H4 (cell line): ENCODE measurements at places on chromosomes 12 and 14. TPM values are rescaled to one million over a fixed set of nuclear protein-coding genes. Genes with fewer than 3 reads are reported as not detected.

CCDC177 gene
- total RNA-seq = not detected in 2 replicates

ALDH1L2 gene
- 2.6 and 9.6 TPM in 2 replicates for total RNA-seq

DDN gene
- 0.06 and 0.14 TPM in 2 replicates for total RNA-seq

LUM gene
- 485 and 703 TPM in 2 replicates for total RNA-seq

GRIN2B gene
- not detected in 2 replicates for total RNA-seq

FBXO33 gene
- 15.1 and 16.8 TPM in 2 replicates for total RNA-seq

MFAP5 gene
- not detected in 2 replicates for total RNA-seq

KIAA0586 gene
- total RNA-seq = 19.9 and 22.6 TPM in 2 replicates

RXYLT1 gene
- 28.9 and 33.5 TPM in 2 replicates for total RNA-seq

MMP19 gene
- total RNA-seq = 0.37 and 2.0 TPM in 2 replicates

RHEBL1 gene
- 0.99 and 2.4 TPM in 2 replicates for total RNA-seq

KRT2 gene
- total RNA-seq = 0.21 and 0.53 TPM in 2 replicates

OTOGL gene
- 0.02 and 0.17 TPM in 2 replicates for total RNA-seq

DNA sequence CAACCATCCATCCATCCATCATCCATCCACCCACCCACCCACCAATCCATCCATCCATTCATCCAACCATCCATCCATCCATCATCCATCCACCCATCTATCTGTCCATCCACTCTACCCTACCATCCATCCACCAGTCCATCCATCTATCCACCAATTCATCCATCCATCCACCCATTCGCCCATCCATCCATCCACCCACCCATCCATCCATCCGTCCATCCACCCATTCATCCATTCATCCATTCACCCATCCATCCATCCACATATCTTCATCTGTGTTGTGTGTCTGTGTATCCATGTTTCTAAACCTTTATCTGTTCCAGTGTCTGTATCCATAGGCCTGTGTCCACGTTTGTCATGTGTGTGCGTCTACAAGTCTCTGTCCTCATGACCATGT lies 9.9 kb downstream of the HNF1A start:
- no peak for DNase-seq

GRCh38 chr12:111411185-111411764 lies 5.6 kb downstream of the SH2B3 start:
- DNase-seq = no peak

GRCh38 chr14:70018713-70019211 lies 139.5 kb downstream of the SMOC1 start:
- DNase-seq = peak; percentile 79

DNA sequence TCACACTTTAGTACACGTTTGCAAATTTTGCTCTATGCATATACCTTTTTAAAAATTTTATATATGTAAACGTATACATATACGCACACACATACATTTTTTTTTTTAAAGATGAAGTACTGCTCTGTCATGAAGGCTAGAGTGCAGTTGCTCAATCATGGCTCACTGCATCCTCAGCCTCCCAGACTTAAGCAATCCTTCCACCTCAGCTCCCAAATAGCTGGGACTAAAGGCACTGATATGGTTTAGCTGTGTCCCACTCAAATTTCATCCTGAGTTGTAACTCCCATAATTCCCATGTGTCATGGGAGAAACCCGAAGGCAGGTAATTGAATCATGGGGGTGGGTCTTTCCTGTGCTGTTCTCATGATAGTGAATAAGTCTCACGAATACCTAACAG lies 220.8 kb upstream of the CAND1 start:
- no peak for DNase-seq

- DNase-seq = no peak
Measured at GRCh38 chr14:57732463-57733285, 133.2 kb downstream of the SLC35F4 start.

DNA sequence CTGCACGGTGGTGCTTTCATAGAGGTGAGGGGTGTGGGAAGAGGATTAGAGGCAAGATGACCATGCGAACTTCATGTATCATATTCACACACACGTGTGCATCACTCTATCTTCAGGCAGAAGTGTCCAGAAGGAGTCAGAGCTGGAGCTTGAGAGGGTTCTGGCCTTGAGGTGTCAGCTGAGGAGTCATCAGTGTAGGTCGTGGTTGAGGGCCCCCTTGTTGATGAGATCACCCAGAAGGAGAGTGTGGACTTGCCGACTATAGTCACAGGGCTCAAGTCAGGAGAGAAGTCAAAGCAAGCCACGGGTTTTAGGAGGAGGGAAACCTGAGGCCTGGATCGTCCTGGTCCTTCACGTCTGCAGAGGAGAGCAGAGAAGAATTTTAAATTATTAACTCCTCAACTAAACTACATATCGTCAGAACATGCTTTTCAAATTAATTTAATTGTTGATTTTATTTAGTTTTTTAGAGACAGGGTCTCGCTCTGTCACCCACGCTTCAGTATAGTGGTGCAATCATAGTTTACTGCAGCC lies 25.4 kb downstream of the EML1 start:
- no peak for DNase-seq

DNA sequence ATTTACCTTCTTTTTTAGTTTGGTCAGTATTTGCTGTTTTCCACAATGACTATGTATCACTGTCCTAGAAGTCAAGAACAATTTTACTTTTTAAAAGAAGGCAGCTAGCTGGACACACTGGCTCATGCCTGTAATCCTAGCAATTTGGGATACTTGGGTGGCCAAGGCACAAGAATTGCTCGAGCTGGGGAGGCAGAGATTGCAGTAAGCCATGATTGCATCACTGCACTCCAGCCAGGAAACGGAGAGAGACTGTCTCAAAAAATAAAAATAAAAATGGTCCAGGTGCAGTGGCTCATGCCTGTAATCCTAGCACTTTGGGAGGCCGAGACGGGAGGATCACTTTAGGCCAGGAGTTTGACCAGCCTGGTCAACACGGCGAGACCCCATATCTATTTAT lies 28.3 kb downstream of the MDM1 start:
- no peak for DNase-seq

DNA sequence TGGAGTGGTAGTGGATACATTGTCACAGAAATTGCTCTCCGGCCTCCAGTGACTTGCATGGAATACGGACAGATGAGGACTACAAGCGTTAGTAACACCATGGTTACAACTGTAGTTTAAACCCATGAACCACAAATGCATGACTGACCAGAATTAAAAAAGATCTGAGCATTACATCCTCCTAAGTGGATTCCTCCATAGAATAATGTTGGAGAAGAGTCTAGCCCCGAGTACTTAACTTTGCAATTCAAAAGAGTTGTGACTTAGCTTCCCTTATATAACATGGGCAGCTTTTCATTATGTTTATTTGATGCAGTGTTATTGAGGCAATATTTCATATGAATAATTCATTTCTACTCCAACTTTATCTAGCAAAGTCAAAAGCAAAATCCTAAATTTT lies 457.2 kb upstream of the TMPO start:
- no peak for DNase-seq

- no peak for DNase-seq
Measured at GRCh38 chr14:88552876-88553275, 1.9 kb downstream of the PTPN21 start.

- no peak for DNase-seq
Measured at GRCh38 chr14:90049390-90049789, 12.4 kb upstream of the KCNK13 start.

DNA sequence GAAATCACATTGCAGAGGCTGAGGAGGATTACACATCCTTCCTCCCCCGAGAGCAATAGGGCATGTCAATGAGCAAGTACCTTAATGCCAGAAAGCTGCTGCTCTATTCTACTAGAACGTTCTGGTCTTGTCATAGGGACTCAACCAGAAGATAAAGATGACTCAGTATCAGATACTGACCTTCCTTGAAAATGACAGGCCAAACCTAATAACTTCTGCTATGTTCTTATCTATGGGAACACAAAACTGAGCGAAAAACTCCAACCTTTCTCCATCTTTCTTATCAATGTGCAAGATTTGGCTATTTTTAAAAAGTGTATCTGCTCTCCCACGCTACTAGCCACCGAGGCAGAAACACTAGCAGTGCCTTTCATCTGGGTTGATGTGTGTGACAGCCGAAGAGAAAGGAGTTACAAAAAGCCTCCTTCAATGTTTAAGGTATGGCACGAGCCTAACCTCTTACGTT lies 5.5 kb downstream of the CCDC92 start:
- no peak for DNase-seq

GRCh38 chr12:56884421-56884820 lies 49.8 kb downstream of the SDR9C7 start:
- no peak for DNase-seq

GRCh38 chr12:127681151-127681754 lies 585.7 kb upstream of the TMEM132C start:
- DNase-seq = no peak

- peak; percentile 87 for DNase-seq
Measured at GRCh38 chr14:52355016-52355431, 40.9 kb downstream of the PTGER2 start.

DNA sequence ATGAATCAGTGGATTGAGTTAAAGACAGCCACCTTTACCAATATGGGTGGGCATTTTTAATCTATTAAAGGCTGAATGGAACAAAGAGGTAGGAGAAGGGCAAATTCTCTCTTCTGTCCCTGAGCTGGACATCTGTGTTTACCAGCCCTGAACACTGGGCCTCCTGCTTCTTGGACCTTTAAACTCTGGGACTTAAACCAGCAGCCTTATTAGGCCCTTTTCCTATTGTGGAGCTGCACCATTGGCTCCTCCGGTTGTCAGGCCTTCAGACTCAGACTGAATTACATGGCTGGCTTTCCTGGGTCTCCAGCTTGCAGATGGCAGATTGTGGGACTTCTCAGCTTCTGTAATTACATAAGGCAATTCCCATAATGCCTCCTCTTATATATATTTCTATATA lies 6.4 kb downstream of the SERPINA6 start:
- no peak for DNase-seq

DNA sequence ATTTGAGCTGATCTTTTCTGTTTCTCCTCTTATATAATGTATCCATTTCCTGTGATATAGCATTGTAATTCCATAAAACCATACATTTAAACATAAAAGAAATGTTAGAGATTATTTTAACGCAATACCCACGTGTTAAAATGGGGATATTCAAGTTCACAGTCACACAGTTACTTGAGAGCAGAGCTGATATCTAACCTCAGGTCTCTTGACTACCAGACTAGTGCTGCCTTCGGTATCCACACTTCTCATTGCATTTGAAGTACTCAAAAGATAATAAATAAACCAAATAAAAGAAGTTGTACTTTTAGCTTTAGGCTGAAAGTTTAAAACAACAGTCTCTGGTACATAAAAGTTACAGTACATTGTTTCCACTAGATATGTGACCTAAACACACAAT lies 2.9 kb downstream of the CLECL1 start:
- DNase-seq = no peak

DNA sequence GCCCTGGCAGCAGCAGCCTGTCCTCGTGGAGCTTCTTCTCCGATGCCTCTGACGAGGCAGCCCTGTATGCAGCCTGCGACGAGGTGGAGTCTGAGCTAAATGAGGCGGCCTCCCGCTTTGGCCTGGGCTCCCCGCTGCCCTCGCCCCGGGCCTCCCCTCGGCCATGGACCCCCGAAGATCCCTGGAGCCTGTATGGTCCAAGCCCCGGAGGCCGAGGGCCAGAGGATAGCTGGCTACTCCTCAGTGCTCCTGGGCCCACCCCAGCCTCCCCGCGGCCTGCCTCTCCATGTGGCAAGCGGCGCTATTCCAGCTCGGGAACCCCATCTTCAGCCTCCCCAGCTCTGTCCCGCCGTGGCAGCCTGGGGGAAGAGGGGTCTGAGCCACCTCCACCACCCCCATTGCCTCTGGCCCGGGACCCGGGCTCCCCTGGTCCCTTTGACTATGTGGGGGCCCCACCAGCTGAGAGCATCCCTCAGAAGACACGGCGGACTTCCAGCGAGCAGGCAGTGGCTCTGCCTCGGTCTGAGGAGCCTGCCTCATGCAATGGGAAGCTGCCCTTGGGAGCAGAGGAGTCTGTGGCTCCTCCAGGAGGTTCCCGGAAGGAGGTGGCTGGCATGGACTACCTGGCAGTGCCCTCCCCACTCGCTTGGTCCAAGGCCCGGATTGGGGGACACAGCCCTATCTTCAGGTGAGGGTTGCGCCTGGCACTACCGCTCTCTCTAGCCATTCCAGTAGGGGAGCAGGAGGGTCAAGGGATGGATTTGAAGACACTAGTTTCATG lies 2.1 kb downstream of the NFATC4 start:
- no peak for DNase-seq

DNA sequence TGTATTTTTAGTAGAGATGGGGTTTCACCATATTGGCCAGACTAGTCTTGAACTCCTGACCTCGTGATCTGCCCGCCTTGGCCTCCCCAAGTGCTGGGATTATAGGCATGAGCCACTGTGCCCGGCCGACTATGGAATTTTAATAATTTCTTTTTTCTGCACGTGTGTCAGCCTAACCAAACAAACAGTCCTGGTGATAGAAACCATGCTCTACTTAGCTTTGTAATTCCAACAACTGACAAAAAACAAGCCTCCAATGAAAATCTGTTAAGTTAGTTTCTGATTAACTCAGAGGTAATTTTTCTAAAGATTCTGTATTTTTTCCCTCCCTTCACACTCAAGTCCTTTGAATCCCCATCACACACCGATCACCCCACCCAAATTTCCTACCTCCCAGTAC lies 15.3 kb downstream of the COQ10A start:
- DNase-seq = no peak

- no peak for DNase-seq
Measured at GRCh38 chr12:99600388-99600787, 47.2 kb upstream of the GARIN6 start.

DNA sequence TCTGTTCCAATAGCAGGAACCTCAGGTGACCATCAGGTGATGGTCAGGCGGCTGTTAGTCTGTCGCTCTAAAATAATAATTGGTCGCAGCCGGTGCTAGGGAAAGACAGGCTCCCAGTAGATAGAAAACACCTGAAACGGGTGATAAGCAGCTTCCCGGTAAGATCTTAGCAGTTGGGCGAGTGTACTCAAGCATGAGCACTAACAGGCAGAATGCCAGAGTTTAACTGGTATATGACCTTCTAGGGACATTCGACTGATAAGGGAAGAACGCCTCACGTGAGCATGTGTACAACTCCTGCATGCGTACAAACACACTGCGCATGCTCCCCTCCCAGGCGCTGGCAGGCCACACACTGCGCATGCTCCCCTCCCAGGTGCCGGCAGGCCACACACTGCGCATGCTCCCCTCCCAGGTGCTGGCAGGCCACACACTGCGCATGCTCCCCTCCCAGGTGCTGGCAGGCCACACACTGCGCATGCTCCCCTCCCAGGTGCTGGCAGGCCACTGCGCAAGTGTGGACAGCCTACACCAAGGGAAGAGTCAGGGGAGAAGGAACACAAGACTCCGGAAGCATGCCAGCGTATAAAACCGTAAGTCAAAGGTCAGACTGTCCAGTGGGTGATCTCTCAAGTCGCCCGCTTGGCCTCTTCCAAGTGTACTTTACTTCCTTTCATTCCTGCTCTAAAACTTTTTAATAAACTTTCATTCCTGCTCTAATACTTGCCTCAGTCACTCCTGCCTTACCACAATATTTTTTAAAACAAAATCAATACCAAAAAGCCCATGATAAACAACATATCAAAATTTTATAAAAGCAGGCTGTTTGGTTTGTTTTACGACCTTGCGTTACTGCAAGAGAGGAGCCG lies 24.5 kb downstream of the GPRC5D start:
- no peak for DNase-seq

- DNase-seq = no peak
Measured at GRCh38 chr12:88994537-88994936, 357.8 kb downstream of the DUSP6 start.
